ENCODE measurements at places on chromosomes 5 and 9.

- DNase-seq: no peak
These were observed 101.2 kb downstream of the MSX2 start for GRCh38 chr5:174825587-174825986.

- no peak for DNase-seq
These were observed 19.8 kb upstream of the IL33 start for GRCh38 chr9:6195714-6196360.

GRCh38 chr5:169185626-169186025 is 115.3 kb downstream of the SLIT3 start:
- no peak for DNase-seq

GRCh38 chr9:37969130-37969529 is 65.2 kb upstream of the SLC25A51 start:
- DNase-seq: peak; percentile 47

DNA sequence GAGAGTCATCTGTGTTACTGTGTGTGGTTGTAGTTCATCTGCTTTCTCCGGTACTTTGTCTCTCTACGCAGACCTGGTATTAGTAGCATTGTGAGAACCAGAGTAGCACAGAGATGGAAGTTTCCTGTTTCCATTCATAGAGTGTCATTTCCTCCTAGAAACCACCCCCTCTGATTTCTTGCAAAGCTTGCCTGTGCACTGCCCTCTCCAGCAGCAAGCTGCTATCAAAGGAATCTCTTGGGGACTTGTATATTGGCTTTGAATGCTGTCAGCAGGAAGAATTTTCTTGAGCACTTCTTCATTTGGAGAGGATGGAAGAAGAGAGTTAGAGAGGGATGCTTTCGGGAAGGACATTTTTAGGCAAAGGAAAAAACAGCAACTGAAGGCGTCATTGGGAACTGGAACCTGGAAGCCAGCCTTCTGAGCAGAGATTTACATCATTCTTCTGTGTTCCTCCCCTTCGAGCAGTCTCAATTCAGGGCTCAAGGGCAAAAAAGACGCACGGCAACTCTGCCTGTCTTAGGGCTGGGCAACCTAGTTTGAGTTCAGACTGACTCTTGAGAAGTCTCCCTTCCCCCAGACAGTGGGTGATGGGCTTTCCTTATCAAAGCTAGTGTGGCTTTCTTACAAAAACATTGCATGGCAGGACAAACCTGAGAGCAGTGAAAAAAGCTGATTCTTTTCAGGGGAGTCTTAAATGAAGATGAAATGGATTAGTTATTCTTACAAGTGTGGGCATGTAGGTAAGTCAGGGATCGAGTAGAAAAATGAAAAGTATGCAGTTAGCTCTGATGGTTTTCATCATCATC is 226.3 kb downstream of the AOPEP start:
- DNase-seq: no peak

DNA sequence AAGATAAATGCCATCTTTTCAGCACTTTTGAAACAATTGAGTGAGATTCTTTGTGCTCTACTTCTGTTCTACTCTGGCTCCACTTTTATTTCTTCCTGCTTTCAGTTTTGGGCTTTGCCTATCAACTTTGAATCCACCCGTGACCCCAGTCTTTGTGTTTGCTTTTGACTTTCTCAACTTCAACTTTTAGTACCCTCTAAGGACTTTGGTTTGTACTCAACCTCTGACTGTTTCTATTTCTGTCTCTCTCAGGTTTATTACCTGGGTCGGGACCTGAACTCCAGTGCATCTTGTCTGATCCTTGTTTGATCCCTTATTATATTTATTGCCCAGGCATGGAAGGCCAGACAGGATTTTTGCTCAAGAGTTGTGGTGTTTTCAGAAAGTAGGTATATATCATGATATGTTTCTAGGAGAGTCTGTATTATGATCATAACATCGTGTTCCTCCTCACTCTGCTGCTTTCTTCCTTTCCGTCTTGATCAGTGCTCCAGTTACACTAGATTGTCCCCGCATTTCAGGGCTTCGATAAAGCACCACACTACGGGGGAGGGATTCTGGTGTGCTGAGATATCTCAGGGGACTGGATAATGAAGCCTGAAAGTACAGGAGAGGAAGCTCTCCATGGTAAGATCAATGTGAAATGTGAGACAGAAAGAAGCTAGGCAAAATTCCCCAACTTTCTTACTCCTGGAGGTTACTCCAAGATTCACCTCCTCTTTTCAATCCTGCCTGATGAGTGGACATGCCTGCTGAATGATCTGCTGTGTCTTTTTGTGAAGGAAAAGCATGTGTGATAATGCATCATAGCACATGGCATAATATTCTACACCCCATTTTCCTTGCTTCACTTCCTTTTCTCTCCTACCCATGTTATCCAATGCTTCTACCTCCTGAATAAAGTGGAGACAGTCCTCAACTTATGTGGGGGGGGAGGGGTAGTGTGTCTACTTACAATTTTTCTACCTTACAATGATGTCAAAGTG is 155.5 kb upstream of the GRIN3A start:
- DNase-seq: no peak

DNA sequence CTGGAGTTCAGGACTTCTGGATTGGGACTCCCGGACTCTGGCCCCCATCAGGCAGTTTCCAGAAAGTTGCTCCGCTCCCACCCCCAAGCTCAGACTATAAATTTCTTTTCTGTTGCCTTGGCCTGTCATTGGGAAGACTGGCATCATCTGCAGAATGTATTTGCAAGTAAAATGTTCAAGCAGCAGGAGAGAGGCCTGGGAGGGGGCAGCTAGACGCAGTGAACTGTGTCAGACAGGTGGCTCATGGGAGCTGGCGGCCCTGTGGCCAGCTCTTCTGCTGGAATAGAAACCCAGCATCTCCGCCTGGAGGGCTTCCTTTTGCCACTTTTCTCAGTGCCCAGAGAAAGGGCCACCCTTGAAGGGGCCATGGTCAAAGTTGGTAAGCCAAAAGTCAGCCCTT is 16.0 kb downstream of the INSYN2B start:
- no peak for DNase-seq

DNA sequence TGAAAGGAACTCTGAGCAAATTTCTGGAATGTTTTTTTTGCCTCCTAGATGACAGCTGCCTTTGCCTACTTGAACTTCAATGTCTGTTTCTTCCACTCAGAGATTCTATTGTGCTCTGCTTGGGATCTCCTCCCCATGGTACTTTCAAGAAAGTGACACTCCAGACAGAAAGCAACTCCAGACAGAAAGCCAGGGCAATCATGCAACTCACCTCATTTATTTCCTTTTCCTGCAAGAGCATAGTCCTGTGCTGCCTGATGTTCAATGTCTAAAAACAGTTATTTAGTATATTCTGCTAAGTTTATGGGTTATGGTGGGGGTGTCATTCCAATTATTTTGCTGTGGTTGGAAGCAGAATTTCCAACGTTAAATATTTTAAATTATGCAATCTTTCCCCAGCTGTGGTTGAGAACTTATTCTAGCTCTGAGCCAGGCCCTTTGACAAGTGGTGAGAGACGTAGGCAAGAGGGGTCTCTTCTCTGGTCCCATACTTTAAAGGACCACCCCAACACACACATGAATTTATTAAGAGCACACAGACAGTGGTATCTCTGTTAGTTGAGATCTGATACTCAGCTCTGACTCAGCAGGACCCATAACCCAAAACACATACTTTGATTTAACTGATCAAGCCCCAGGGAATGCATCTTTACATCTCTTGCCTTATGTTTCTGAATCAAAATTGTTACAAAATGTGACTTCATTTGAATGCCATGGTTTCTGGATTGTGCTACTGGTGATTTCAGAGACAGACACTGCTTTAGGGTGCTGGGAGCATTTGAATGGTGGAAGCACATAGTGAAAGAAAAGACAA is 39.5 kb upstream of the MAMDC2 start:
- no peak for DNase-seq

GRCh38 chr5:34854459-34855174 is 15.7 kb downstream of the TTC23L start:
- peak; percentile 28 for DNase-seq

GRCh38 chr9:28651050-28651722 is 1077.9 kb upstream of the C9orf72 start:
- DNase-seq: no peak

GRCh38 chr5:137395011-137395755 is 103.9 kb downstream of the SPOCK1 start:
- DNase-seq: peak; percentile 91

DNA sequence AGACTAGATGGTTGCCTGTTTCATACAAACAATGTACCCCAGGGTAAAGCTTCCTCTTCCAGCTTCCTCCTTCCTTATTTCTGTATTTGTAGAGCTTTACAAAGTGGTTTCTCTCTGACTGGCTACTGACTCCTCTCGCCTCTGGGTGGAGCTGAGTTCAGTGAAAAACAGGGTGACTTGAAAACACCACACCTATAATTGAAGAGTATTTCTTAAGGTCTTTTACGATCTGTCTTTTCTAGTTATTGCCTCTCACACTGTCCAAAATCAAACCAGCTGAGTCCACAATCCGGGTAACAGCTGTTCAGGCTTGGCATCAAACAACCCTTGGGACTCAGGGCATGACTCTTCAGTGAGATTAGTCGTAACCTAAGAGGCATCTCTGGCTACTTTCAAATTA is 200.4 kb downstream of the ARRDC3 start:
- no peak for DNase-seq

- peak; percentile 76 for DNase-seq
These were observed 77.4 kb upstream of the DMRT1 start for GRCh38 chr9:764105-764524.

- DNase-seq: no peak
These were observed 96.9 kb downstream of the PLPP1 start for GRCh38 chr5:55437859-55438206.

GRCh38 chr5:112293587-112293986 is 125.5 kb downstream of the EPB41L4A start:
- DNase-seq: no peak

DNA sequence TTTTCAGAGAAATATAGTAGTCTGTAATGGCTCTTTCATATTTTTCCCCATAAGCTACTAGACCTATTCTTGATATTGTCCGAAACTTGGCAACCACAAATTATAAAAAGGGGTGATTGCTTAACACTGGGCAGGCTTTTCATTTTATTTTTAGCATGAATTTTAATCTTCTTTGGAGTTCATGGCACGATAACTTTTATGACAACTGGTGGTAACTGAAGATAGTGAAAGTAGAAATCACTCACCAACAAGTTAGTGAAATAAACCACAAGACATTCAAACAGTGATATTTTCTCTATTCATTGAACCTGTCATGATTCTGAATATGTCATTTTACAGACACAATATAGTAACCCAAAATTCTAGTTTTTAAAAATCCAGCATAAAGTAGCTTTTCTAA is 213.9 kb downstream of the PRDM9 start:
- no peak for DNase-seq

GRCh38 chr5:35129921-35130485 is 82.3 kb upstream of the AGXT2 start:
- no peak for DNase-seq

GRCh38 chr9:82513976-82514735 is 525.6 kb downstream of the SPATA31D1 start:
- DNase-seq: no peak

DNA sequence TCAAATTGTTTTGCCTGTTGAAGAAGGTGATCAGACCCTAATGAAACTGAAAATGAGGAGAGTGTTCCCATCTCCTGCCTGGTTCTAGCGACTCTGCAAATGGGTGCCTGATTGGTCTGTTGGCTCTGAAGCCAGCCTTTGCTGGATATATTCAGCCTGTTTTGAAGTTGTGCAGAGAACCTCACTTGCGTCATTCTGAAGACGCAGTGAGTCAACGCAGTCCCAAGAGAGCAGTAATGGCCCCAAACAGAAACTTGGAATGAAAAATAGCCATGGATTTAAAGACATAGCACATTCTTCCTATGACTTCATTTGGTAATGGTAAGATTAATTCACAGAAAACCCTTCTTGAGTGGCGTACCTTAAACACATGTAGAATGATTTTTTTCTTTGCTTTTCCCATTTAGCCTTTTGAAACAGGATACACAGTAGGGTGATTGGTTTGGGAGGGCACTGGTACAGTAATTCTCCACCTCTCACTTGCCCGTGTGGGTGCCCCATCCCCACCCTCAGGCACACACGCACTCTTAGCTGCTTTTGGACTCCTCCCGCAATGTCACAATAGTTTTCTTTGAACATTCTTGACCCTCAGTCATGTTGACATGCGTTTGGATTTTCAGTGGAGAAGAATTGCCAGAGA is 54.1 kb upstream of the ABL1 start:
- DNase-seq: no peak

- DNase-seq: no peak
These were observed 23.4 kb upstream of the SLC6A19 start for GRCh38 chr5:1177826-1178528.

- DNase-seq: no peak
These were observed 22.3 kb downstream of the PDE8B start for GRCh38 chr5:77232574-77233358.

DNA sequence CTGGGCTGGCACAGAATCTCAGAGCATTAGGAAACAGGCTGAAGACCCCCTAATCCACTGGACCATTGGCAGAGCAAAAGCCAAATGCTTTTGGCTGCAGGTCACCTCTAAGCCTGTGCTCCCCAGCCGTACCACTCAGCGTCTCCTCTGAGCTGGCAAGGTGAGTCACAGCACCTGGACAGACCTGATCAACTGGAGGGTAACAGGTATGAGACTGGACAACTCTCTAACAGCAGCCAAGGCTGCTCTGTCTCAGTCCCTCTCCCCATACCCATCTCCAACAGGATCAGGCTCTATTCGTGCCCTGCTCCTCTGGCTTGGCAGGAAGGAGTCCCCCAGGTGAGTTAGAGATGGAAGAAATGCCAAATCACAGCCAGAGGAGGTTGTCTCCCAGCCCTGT is 4.7 kb downstream of the GOLGA2 start:
- DNase-seq: no peak

- DNase-seq: no peak
These were observed 97.1 kb upstream of the APC start for GRCh38 chr5:112640546-112640945.

DNA sequence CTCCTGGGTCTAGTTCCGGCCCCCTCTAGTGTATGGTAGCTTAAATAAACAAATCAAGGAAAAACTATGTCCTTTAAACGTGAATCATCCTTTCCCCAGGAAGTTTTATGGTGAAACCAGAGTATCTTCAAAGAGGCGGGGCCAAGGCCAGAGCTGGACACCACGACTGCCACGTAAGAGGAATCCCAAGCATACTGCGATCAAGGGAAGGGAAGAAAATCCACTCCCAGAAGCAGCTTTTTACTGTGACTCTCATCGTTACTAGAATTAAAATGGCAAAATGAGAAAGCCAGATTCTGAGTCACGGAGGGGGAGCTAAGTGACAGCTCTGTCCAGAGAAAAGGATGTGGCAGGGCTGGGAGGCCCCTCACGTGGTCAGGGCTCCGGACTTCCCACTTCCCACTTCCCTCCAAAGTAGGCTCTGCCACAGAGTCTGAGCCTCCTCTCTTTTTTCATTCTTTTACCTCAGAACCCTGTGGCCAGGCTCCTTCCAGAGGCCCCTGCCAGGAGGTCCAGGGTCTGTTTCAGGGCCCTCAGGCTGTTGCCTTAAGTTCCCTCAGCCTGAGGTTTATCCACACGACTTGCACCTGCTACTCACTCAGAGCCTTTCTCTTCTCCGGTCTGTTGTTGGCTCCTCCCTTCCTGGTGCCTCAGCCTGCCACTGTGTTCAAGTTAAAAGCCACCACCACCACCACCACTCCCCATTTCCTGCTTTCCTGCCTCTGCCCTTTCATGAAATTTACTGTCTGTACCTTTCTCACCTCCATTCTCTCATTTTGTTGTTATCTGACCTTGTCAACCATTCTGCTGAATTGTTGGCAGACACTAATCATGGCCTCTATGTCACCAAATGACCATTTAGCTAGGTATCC is 1.4 kb upstream of the GLRX start:
- peak; percentile 87 for DNase-seq

Data from Caki2 (cell line).